ENCODE measurements at places on chromosomes 1 and 21. TPM values are rescaled to one million over a fixed set of nuclear protein-coding genes. Genes with fewer than 3 reads are reported as not detected.

DNA sequence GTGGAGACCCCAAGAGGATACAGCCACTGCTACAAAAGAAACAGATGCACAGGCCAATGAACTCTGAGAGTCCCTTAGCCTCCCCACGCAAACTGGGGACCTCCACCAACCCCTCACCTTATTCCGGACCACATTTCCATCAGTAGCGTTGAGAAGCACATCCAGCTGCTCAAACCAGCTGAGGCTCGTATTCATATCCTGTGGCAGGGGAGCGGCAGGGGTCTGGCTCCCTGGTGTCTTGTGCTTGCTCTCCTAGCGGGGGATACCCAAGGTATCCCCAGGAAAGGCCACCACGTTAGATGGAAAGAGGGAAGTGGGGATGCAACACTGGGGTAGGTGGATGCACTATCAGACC lies 481 bp downstream of the CCDC163 start:
- DNase-seq = no peak

- DNase-seq = no peak
These were observed 16.9 kb downstream of the CTH start for GRCh38 chr1:70427976-70428375.

GRCh38 chr1:25342846-25343245 lies 4.7 kb downstream of the TMEM50A start:
- DNase-seq = no peak

GRCh38 chr1:168243198-168243597 lies 17.4 kb downstream of the SFT2D2 start:
- DNase-seq = no peak

The GSTM2 gene
- total RNA-seq = 102 TPM

DNA sequence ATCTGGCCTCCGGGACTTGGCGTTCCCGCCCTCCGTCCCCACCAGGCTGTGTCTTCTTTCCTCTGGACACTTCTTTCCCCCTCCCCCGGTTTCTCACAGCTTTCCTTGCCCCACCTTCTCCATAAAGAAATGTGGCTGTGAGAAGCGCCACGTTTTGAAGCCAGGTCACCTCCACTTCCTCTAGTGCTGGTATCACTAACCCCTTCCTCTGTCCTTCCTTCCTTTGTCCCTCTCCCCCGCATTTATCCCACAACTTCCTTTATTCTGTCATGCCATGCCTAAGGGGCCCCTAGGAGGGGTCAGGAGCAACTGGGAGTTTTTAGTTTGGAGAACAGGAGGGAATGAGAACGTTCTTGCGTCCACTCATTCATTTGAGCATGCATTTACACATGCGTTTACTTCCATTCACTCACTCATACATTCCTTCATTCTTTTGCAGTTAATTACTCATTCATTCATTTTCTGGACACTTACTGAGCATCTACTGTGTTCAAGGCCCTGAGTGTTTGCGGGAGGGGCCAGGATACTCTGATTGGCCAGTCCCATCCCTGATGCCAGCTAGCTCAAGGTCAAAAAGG lies 5.0 kb upstream of the ACOT11 start:
- no peak for DNase-seq

DNA sequence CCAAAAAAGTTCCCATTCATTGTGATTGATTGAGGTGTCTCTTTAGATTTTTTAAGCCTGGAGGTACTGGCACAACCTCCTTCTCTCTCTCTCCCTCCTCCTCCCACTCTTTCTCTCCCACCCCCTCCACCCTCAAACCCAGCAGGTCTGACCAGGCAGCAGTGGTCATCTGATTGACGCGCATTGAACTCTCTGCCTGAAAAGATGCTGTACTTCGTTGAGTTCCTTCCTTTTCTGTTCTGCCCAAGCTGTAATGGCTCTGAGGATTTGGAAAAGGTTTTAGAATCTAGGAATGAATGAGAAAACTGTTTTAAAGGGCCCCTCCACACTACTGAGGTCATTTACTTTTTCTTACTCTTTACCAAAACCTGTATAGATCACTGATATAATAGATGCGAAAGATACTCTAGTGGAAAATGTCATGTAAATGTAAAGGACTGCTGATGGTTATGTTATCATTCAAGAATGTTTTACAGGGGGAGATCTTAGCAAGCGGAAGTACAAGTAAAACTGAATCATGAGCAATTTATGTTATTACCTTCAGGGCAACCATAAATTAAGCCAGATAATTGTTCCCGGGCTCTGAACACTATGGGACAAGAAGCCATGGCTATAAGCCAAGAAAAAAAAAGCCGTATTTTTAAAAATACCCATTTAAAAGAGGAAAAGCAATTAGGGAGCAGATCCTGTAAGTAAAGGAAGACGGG lies 25.2 kb upstream of the DYRK1A start:
- DNase-seq = no peak

GRCh38 chr1:101293461-101294051 lies 56.7 kb downstream of the S1PR1 start:
- no peak for DNase-seq
